ENCODE measurements at places on chromosomes 7 and 10. TPM values are rescaled to one million over a fixed set of nuclear protein-coding genes. Genes with fewer than 3 reads are reported as not detected.

DNA sequence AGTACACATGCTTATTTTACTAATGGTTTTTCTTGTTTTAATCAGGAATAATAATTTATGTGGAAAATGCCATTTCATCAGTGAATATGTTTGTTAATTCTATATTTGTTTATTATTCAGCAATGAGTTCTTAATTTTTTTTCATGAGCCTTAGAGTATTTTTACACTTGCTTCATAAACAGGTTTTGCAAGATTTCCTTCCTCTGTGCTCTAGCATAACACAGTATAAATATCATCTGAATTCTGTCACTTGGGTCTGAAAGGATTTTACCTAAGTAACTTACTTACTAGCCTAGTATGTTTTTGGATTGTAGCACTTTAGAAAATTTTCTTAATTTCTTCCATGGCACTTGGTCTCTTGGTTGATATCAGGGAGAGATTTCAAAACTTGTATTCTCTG is 45.8 kb downstream of the GLCCI1 start:
- DNase-seq, result no peak

GRCh38 chr7:584122-584465 is 64.4 kb upstream of the PDGFA start:
- DNase-seq, result no peak

- no peak for DNase-seq
These were observed 144.8 kb upstream of the RET start for GRCh38 chr10:42932116-42932515.

Gene LRRC18
- 0.09 TPM for polyA plus RNA-seq

Gene CNOT4
- polyA plus RNA-seq, result 22.0 TPM

Gene RP9
- 25.5 TPM for polyA plus RNA-seq

DNA sequence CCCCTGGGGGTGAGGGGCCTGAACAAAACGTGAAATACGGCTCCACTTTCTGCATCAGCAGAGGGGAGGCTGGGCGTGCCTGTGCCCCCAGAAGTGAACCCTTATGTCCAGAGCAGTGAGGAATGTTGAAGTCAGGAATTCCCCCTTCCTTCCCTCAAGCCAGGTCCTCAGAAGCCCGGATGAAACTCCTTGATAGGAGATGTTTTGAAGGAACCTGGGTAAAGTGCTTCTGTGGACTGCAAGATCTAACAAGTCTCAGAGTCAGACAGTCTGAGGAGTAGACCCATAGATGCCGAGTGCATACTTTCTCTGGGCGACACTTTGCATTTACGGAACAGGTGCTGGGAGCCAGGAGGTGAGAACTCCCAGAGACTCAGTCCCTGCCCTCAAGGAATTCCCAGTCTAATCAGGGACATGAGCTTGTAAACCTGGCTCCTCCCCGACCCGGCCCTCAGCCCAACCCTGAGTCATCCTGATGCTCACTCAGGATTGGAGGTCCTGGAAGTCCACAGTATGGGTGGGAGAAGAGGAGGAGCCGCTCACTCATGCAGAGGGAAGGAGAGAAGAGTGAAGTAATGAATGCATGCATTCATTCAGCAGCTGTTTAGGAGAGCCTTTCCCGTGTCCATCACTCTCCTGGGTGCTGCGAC is 179.5 kb upstream of the ITGB1 start:
- no peak for DNase-seq

DNA sequence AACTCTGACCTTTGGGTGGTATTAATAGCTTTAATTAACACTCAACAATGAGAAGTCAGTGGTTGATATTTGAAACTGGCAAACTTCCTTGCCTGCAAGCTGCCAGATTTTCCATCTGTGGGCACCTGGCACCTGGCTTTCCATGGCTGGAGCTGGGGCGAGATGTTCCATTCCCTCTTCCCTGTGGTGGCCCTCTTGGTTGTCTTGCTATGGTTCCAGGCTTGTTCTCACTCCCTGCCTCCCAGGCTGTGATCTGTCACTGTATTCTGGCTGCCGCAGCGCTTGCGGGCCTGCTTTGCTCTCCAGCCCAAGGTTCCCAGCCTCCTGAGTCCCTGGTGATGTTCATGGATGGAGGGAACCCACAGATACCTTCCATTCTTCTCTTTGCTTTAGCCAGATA is 201.0 kb downstream of the FRMD4A start:
- DNase-seq, result no peak

Gene PPP1R3A
- polyA plus RNA-seq, result 39.8 TPM

DNA sequence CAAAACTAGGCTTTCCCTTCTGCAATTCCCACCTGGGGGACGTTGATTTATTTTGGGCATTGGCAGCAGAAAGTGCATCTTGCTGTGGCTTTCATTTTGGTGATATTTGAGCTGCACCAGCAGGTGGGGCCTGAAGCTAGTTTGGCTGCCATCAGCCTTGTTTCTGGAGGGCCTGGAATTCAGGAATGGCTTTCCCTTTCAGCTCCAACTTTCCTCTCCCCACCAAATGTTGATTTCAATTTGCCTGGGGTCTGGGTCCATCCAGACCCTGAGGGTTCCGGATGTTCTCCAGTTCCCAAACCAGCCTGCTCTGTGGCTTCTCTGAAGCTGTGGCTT is 640.4 kb downstream of the TYW1 start:
- DNase-seq, result no peak

GRCh38 chr7:113824117-113824823 is 94.5 kb downstream of the PPP1R3A start:
- no peak for DNase-seq

GRCh38 chr10:126042354-126042753 is 146.0 kb downstream of the FANK1 start:
- no peak for DNase-seq

Gene MTPN
- 91.8 TPM for polyA plus RNA-seq

- DNase-seq, result no peak
These were observed 37.3 kb upstream of the SAMD9L start for GRCh38 chr7:93185303-93186027.

Gene ASB10
- polyA plus RNA-seq, result 6.2 TPM

Gene ACSL5
- polyA plus RNA-seq, result 2.0 TPM

GRCh38 chr10:104339469-104340110 is 1.3 kb upstream of the ITPRIP start:
- DNase-seq, result no peak

DNA sequence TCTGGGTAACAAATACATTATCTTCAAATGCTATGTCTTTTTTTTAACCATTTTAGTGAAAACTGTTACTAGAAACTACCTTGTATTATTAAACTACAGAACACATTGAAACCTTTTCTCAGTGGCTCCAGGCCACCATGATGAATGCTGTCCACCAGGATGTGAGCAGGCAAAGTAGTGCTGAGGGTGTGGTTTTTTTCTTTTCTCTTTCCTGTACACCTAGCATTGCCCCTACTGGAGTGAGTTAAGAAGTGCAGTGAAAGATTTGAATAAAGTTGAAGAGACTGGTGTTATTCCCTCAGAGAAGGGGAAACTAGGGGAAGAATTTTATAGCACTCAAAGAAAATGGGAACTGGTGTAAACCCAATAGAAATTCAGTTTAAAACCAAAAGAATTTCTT is 120.0 kb upstream of the SAMD8 start:
- no peak for DNase-seq

- DNase-seq, result no peak
These were observed 259.9 kb downstream of the FGFR2 start for GRCh38 chr10:121338206-121338980.

DNA sequence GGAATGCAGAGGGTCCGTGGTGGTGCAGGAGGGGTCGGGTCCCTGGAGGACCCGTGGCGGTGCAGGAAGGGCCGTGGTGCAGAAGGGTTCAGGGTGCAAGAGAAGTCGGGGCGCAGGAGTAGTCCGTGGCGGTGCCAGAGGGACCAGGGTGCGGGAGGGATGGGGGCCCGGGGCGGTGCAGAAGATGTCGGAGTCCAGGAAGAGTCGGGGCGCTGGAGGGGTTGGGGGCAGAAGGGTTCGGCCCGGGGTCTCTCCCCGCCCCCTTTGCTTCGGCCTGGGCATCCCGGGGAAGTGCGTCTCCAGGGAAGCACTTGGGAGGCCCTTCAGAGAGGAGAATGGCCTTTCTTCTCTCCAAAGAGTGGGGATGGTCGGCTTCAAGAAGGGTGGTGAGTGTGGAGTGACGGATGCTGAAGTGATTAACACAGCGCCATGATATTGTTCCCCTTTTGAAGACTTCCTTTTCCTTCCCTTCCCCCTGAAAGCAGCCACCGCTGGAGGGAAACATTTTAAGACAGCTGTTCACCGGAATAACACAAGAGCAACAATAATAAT is 997 bp downstream of the WDR37 start:
- DNase-seq, result no peak

Gene NEUROD6
- 0.09 TPM for polyA plus RNA-seq

DNA sequence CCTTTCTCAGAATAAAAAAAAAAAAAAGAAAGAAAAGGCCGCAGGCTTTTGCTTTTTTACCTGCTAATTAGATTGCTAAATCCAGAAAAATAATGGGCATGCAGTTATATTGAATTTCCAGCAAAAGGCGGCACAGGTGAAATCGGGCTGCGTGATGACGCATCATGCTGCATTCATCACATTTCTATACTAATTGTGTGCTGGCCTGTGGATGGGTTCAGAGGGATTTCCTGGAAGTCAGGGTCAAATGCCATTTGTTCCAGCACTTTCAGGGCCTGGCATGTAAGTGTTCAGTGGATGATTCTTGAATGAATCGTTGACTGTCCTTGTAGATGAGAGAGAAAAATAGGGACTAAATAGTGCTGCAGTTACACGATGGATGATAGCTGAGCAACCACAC is 292.7 kb downstream of the CAMK1D start:
- no peak for DNase-seq

DNA sequence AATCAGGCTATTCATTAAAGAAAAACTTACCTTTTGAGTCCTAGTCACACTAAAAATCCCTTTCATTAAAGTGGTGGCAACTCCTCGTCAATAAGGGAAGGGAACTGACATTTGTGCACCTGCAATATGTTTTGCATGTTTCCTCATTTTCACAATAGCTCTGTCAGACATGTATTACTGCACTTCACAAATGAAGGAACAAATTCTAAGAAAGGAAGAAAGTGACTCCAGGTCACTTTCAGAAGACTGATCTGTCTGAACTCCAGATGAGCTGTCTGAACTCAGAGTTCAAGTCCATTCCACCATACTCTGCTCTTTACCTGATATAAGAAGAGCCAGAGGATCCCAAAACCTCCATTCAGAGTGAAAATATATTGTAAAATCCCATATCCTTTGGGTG is 50.3 kb upstream of the GSAP start:
- no peak for DNase-seq

Gene CHST15
- polyA plus RNA-seq, result 13.9 TPM

Gene MCM10
- polyA plus RNA-seq, result 3.9 TPM

DNA sequence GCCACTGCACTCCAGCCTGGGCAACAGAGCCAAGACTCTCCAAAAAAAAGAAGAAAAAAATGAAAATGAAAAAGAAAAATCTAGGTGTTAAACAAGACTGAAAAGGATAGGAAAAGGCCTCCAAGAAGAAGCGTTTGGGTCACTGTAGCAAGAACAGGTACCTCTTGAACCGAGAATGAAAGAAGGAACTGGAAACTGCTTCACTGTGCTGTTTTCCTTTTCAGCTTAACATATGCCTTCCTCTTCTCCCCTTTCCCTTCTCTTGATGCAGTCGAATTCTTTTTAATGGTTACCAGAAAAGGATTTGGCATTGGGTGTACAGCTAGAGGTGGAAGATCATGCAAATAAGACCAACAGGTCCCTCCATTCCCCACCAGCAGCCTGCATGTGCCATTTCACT is 28.1 kb downstream of the LRRC4 start:
- DNase-seq, result no peak

DNA sequence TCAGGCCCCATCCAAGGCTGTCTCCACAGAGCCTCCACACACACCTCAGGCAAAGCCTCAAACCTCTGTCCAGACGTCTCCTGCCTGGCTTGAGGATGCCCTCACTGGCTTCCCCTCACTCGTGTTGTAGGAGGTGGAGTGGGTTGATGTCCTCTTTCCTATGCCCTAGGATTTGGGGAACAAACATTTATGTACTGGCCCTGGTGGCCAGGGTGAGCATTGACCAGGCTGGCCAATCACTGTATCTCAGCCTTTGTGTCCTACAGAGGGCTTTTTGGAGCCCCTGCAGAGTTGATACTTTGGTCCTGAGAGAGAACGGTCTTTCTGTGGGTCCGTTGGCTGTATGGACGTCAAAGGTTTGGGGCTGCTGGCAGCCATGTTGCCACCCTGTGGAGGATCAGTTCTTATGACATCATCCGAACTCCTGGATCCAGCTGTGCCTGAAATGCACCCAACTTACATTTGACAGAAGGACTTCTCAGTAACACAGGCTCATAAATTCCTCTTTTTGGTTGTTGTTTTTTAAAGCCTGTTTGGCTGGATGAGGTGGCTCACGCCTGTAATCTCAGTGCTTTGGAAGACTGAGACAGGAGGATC is 2.3 kb upstream of the GRID2IP start:
- DNase-seq, result no peak

DNA sequence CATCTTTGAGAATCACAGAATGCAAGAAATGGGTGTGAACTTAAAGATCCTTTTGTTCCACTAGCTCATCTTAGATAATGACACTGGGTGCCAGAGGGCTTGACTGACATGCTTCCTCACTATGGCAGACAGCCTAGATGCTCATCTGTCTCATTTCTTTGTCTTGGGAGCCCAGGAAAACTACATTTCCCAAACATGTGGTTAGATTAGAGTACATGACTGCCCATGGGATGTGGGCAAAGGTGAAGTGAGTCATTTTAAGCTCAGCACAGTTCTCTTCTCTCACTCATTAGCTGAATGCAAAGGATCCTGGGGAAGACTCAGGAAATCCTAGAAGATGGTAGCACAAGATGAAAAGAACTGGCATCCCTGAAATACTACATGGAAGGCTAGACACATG is 32.5 kb upstream of the TBX20 start:
- DNase-seq, result no peak

DNA sequence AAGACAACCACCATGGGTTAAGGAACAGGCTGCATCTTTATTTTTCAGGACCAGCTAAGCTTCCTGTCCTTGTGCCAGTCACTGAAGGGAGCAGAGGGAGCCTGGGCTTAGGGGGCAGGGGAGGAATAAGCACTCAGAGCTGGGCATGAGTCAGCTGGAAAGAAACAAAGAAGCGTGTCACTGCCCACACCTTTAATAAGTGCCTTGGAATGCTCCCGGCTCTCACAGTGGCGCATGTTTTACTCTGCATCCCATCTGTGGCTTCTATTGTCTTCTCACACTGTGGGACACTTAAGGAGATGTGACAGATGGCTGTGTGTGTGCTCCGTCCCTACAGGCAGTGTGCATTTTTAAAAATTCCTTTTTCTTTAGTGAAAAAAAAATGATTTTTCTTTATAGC is 71.7 kb downstream of the MTURN start:
- DNase-seq, result no peak

- DNase-seq, result no peak
These were observed 37.5 kb downstream of the PWWP2B start for GRCh38 chr10:132434405-132435005.

Gene TAS2R4
- polyA plus RNA-seq, result 1.3 TPM

All from forelimb muscle (tissue), 1 donor.